Activated CD4-positive, CD25-positive, alpha-beta regulatory T cell (primary cell): ENCODE measurements at places on chromosomes 1 and 21.

DNA sequence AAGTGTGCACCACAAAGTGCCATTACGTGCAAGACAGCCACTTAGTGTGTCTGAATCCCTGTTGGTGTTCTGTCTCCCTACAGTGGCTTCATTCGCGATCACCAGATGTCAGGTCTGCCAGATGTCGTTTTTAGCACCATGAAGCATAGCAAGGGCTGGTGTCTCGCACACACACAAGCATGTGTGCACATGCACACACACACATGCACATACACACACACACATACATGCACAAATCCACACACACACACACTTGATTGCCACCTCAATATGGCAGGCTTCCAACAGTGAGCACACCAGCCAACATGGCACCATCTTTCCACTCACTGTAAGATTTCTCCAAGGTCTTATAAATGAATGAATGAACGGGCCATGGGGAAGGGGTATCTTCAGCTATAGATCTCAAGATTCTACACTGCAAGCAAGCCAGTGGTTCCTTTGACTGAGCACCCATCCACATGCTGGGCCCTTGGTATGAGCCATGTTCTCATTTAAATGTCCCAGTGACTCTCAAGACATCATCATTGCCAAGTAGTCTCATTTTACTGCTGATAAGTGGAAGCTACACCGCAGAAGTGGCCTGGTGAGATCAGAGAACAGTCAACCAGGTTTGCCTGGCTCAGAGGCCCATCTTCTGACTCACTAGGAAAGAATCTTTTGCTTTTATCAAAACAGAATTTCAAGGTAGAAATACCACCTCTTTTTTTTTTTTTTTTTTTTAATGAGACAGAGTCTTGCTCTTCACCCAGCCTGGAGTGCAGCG lies 84.9 kb downstream of the SIM2 start:
- no peak for DNase-seq

DNA sequence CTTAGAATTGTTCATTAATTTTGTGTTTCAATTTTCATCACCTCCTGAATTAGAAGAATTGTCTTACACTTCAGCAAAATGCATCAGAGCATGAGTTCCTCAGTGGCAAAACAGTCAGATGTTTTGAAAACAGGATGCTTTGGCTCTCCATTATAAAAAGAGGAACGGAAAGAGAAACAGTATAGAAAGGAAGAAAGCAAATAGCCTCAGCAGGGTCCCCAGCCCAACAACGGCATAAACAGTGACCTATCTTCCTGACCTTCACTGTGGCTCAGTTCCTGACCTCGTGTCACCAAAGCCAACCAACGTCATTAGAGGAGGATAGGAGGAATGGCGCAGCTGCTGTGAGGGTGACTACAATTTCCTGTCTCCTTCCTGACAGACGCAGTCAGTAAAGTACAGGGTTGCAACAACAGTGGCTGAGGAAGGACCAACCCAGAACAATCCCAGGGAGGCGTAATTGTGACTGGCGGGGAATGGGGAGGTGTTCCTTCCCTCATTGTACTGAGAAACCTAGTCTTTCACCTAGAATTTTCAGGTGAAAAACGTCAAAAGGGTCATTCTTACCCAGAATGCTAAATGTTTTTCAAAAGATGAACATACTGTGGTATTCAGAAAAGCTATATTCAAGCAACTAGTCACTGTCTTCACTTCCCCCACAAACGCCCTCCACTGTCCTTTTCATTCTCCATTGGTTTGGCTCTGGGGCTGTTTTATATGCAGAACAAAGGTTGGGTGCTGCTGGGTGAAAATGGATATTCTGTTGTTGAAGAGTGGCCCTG lies 197.9 kb upstream of the SGIP1 start:
- DNase-seq: peak; percentile 60

- DNase-seq: no peak
These were observed 17.8 kb downstream of the ORC1 start for GRCh38 chr1:52386458-52386857.

- no peak for DNase-seq
These were observed 45.2 kb downstream of the CHD5 start for GRCh38 chr1:6134741-6135510.

DNA sequence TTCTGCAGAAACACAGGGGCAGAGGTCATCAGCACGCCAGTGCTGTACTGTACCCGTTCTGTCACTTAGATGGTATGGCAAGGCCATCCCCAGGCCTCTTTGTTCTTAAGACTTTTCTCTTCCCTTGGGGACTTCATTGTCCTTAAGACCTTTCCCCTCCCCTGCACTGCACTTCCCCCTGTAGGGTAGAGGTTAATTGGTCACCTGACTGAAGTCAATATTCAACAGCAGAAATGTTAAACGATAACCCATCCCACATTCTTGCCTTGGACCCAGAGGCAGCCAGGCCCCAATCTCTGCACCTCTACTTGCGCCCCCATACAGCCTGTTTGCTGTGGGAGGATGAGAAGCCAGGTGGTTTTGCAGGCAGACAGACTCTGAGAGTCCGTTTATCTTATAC lies 10.2 kb downstream of the PHGDH start:
- DNase-seq: no peak

GRCh38 chr1:154975409-154976059 lies 1.1 kb downstream of the CKS1B start:
- peak; percentile 47 for DNase-seq

DNA sequence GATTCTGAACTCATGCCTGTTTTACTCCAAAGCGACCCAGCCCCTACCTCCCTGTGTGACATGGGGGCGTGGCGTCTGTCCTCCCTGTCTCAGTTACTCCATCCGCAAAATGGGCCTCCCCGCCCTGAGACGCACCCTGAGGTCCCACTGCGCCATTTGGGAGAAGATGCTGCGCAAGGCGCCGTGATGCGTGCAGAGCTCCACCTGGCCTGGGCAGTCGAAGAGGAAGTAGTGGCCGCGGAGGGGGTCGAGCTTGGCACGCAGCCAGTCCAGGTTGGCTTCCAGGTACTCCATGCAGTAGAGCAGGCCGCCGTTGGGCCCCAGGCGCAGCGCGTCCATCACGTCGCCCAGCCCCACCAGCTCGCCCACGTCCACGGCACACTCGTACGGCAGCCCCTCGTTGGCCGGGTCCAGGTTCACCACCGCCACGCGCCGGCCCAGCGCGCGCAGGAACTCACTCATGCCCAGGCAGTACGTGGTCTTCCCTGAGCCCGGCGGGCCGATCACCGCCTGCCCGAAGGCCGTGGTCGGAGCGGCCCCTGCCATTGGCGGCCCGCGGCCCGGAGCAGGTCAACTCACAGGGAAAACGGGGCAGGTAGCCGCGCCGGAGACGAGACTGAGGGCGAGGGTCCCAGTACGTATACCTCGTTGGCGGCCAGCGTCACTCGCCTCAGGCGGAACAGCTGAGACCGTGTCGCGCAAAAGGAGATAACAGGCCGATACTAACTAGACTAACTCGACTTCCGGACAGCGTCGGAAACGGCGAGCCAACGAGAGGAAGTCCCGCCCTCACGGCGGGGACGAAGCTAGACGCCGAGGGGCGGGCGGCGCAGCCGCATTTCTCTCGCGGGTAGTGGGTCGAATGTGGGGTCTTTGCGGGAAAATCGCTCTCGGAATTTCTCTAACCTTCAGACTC lies at the start of gene GPN2:
Gene GPN2, minus strand, starts transcription at position 733 of the 916 bp plus-strand sequence. Its CDS starts 187 bp downstream, at position 546.
- DNase-seq: peak; percentile 53

- no peak for DNase-seq
These were observed 27.8 kb downstream of the NTPCR start for GRCh38 chr1:232978091-232978634.

GRCh38 chr1:17295292-17295691 lies 12.7 kb upstream of the PADI4 start:
- DNase-seq: no peak

GRCh38 chr1:79431340-79431739 lies 424.8 kb upstream of the ADGRL4 start:
- DNase-seq: no peak

- no peak for DNase-seq
These were observed 71.2 kb downstream of the CHRM3 start for GRCh38 chr1:239457491-239458143.

DNA sequence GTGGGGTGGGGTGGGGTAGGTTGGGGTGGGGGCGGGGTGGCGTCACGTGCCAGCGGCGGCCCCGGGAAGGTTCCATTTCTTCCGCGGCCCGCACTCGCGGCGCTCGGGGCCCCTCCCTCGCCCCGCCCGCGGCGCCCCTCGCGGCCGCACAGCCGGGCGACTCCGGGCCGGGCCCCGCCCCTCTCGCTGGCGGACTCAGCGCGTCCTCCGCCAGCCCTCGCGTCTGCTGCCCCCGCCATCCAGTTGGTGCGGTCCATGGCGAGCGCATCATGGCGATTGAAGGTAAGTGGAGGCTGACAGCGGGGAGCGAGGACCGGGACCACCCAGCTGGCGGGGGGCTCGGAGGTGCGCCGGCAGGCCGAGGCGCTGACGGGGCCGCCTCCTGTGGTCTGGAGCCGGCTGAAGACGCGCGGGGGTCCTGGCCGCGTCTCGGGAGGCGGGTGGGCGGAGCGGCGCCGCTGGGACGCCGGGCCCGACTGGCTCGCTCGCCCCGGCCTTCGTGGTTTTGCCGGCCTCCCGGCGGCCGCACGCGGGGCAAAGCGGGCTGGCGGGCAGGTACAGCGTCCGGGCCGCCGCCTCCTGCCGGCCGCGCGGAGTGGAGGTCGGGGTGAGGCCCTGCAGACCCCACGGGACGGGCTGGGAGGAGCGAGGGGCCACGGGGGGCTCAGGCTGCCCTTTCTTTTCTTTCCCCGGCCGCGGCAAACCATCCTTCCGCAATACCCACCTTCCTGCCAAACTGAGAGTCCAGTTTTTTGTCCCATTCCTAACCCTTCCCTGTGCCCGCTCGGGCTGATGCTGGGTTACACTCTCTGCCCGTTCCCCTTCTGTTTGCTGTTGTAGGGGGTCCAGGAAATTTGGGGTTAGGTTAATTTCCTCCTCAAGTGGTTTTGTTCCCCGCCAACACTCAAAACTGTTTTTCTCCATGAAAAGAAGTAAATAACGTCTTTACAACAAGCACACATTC lies at the start of gene SYT14:
Gene SYT14, plus strand, starts transcription at position 222 of the 964 bp plus-strand sequence. Its CDS starts 48 bp downstream, at position 270.
- DNase-seq: no peak

DNA sequence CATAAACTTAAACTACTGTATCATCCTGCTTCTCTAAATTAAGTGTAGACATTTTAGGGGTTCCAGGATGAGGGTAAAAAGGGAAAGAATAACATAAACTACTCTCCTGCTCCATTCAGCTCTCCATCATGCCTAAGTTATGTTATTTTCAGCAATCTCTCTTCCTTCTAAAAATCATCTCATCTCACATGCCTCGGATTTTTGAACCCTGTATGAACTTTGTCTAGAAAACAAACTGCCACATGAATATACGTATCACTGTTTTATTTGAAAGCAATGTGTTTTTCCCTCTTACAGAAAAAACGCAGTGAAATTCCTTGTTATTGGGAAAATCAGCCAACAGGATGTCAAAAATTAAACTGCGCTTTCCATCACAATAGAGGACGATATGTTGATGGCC lies 32.6 kb downstream of the ZBED6 start:
- no peak for DNase-seq

DNA sequence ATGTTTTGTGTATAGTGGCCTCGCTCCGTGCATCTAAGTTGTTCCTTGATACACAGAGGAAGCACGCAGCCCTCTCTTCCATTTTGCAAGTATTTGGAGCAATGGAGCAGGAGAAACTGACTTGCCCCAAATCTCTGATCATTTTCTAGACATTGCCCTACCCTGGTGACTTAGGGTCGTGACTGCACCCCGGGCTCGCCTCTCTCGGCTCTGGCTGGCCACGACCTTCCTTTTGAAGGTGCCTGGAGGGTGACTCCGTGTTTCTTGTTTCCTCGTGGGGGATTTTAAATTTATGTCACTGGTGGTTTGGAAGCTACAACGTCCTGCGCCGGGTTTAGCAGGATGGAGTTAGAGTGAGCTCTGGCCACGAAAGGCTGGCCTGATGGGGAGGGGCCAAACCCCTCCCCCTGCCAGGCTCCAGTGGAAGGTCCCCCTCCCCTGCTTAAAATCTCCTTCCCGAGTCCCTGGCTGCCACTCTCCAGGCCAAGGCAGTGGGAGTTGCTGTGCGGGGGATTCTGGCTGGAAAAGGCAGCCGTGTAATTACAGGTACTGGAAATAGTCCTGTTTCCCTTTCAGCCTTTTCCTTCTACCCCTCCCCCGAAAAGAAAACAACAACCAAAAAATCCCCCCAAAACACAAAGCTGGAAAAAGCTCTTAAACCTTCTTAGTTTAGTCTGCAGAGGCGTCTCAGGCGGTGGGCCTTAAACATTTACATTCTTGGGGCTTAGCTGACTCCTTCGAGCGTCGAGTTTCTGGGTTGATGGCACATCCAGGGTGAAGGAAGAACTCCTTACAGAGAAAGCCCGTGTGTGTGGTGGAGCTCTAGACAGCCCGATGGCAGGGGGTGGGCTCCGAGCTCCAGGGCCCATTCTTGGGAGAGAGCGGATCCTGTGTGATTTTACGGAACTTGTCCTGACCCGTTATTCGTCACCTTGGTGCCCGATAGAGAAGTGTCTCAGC lies 28.1 kb downstream of the SPSB1 start:
- no peak for DNase-seq

DNA sequence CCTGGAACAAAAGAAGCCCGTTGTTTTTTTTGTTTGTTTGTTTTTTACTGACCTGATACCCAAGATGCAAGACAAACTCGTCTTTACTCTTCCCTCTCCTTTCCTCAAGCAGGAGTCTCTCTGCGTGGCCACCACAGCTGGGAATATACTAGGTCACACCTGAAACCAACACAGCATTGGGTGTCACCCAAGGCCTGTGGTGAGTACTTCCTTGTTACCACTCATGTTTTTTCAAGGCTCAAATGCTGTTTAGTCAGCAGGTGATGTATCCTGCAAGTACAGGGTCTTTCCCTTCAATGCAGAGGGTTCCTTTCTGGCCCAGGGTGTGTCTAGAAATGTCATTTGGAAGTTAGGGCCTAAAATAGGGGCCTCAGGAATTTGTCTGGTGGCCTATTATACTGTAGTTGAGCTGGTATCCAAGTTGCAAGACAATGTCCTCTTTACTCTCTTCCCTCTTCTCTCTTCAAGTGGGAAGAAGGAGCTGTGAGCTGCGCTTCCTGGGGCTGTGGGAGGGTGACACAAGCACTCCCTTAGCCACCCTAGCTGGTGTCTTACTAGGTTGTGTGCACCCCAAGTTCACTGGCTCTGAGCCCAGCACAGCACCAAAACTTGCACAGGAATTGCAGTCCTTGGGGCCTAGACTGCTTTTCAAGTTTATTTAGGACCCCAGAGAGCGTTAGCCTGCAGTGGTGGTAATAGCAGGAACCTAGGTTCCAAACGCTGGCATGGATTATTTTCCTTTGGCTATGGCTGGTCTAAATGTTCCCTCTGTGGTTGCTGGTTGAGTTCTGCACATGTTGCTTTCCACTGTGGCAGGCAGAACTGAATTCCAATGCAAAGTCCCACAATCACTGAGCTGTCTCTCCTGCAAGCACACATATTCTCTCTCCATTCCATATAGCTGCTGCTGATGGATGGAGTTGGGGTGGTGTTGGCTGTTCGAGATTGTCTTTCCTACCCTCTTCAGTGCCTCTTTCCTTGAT lies 91.4 kb upstream of the LYPLAL1 start:
- DNase-seq: no peak

GRCh38 chr1:239586128-239586527 lies 199.8 kb downstream of the CHRM3 start:
- no peak for DNase-seq

DNA sequence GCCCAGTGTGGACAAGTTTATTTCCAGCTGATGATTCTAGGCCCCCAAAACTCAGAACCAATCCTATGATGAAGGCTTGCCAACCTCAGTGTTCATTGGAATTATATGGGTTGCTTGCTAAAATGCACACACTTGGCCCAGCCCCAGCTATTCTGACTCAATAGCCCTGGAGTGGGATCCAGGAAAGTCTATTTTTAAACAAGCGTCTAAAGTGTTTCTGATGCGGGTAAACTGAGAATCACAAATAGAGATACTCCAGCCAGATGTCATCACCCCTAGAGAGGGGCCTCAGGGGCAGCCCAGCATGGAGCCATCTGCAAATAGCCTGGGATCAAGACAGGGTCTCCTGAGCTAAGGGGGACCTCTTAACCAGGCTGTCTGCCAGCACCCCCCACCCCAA lies 46.0 kb downstream of the PKP1 start:
- no peak for DNase-seq
